Fibroblast of skin of abdomen (primary cell): ENCODE measurements at places on chromosomes 12 and 14.
A peak's percentile ranks its signal among the peaks of the same experiment; 100 is the strongest.

DNA sequence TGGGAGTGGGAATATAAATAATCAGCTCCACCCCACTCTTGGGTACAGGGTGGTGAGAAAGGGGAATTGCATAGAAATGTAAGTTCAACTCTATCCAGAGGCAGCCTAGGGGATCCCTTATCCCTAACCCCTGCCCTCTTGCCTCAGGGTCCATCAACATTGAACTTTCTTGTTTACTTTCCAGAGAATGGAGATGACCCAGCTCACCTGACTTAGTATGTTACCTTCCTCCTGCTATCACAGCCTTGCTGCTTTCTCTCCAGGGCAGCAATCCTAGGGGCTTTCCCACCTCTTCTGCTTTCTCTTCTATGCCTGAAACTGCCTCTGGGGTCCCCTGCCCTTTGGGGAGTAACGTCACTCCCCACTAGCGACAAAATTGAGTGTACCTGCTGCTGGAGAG is 2.7 kb downstream of the LRP1 start:
- DNase-seq, result no peak

DNA sequence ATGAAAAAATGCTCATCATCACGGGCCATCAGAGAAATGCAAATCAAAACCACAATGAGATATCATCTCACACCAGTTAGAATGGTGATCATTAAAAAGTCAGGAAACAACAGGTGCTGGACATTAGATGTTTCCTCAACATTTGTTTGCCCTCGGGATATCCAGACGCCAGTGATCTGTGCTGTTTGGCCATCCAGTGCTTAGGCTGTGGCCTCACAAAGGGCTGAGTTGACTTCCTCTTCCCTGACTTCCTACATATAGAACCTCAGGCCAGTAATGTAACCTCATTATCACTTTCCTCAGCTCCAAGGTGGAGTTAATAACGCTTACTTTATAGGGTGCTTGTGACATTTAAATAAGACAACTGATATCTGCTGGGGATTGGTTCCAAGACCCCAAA is 51.8 kb downstream of the SLC15A5 start:
- DNase-seq, result no peak

DNA sequence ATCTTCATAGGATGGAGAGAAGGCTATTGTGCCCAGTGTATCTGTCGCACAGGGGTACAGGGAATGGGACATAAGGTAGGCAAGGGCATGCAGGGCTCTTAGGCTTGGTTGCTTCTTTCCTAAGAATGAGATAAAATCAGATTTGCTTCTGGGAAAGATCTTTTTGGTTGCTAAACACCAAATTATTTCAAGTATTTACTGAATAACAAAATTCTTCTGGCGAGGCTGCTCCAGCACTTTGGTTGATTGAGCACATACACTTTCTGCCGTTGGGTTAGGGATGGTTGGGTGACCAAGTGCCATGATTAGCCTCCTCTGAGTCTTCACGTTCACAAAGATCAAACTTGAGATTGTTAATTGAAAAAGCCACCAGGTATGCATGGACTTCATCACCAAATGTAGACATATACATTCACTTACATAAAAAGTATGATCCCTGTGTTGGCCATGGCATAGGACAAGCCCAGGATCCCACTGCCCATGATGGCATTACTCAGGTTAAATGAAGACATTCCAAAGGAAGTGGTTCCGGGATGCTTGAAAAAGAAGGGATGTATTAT is 38.2 kb downstream of the SLC38A4 start:
- peak; percentile 30 for DNase-seq

GRCh38 chr12:97968641-97969197 is 506.1 kb downstream of the RMST start:
- DNase-seq, result no peak

DNA sequence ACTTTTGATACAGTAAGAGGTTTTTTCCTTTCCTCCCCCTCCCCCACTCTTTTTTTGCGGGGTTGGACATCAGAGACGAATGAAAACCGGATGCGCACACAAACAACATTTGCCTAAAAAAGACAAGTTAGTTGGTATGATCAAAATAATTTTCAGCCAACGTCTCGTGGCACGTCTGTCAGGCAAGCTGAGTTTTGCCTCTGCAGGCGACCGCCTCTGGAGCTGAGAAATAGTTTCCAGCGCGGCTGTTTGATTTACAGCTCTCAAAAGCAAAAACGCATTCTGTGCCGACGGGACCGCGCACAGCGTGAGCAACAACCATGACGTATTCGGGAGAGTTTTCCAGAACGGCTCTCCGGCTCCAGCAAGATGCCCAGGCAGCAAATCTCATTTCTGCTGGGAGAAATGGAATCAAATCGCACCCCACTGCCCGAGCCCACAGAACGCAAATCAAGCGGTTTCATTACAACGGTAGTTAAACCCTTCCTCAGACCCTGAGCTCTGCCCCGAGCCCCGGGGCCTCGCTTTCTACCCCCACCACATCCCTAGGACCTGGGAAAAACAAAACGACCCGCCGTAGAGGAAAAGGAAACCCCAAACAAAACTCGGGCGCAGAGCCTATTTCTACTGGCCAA is 14.2 kb upstream of the CALM1 start:
- DNase-seq, result peak; percentile 83

DNA sequence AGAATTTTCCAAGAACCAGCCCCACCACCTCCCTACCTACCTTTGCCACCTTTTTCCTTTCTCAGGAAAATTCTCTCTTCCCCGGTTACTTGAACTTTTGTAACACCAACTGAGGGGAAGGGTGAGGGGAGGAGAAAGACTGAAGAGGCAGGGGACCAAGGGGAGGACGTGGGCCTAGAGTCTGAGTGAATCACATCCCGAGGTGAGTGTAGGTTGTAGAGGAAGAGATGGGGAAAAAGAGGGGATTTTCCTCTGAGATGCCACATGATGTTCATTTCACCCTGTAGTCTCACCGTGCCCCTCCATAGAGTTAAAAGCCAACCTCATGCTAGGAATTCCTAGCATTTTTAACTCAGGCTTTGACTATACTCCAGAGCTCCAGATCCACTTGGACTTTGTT is 311.8 kb downstream of the RPAP3 start:
- DNase-seq, result peak; percentile 48

DNA sequence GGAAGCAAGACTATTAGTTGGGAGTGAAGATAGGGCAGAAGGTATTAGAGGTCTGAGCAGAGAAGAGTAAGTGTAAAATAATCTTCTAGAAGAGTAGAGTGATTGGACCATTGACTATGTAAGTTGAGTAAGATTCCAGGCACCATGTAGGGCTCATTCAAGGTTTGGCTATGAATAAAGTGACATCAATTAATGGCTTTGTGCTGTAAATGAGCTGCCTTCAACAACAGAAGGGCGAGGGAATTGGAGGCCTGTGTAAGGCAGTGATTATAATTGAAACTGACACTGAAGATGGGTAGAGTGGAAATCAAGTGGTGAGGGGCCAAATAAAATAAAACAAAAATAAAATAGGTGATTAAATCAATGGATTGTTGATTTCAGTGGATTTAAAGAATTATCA is 26.4 kb downstream of the PTPRQ start:
- no peak for DNase-seq

GRCh38 chr12:8953773-8954402 is 4.4 kb upstream of the M6PR start:
- no peak for DNase-seq

DNA sequence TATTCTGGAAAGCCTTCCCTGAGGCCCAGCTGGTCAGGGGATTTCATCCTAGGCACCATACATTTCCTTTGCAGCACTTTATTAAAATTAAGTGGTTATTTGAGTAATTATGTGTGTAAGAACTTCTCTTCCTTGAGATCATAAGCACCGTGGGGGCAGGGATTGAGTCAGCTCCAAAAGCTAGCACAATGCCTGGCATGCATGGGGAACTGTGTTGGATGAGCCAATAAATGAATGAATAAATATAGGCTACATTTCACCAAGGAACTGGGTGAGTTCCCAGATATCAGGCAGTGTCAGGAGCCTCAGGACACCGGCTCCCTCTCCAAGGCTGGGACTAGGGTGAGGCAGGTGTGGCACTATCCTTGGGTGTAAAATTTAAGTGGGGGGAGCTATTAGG is 82.8 kb upstream of the FBXO21 start:
- no peak for DNase-seq

- no peak for DNase-seq
These were observed 463.3 kb downstream of the TMTC2 start for GRCh38 chr12:83149987-83150386.

DNA sequence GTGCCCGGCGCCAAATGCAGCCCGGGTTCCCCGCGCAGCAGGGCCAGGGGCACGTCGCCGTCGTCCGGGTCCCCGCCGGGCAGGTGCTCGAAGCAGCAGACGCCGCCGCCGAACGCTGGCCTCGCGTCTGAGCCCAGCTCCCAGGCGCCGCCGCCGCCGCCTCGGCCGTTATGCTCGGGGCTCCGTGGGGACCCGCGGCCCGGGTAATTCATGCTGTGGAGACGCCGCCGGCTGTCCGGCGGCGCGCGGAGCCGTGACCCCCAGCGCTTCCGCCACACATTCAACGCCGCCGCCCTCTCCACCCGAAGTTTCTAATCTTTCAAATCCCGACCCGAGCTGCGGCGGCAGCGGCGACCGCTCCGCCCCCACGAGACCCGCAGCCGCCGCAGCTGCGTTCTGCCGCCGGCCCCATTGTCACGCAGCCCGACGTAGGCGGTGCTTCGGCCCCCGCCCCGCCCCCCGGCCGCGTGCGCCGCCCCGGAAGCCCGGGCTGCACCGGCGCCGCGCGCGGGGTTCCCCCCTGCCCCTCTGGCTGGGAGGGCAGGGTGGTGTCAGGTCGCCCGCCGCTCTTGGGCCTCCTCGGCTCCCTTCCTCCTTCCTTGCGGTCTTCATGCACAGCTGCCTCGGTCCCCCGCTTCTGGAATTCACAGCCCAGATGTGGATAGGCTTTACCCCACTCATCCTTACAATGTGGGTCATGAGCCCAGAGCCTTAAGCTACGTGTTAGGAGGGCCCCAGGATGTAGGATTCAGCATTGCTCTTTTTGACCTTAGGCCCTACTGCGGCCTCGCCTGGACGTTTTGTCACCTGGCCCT is at the start of gene DDHD1:
TSS of gene DDHD1 (minus strand) at position 437 of the 815 bp plus-strand sequence. CDS start at position 212, 225 bp downstream.
- peak; percentile 73 for DNase-seq

DNA sequence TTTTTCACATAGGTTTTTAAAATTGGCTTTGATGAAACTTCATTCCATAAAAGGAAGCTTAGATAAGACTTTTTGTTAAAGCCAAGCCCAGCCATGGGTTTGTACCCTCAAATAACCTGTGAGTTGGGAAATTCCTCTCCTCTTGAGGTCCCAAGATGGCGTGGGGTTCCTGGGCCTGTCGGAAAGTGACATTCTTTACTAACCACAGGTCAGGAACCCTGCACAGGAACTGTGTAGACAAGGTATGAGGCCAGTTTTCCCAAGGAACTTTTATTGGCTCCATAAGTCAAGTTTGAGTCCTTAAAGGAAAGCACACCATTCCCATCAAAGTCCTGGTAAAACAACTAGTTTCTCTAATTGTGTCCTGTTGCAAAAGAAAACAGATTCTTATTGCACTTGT is 65.0 kb upstream of the AMN start:
- DNase-seq, result no peak

DNA sequence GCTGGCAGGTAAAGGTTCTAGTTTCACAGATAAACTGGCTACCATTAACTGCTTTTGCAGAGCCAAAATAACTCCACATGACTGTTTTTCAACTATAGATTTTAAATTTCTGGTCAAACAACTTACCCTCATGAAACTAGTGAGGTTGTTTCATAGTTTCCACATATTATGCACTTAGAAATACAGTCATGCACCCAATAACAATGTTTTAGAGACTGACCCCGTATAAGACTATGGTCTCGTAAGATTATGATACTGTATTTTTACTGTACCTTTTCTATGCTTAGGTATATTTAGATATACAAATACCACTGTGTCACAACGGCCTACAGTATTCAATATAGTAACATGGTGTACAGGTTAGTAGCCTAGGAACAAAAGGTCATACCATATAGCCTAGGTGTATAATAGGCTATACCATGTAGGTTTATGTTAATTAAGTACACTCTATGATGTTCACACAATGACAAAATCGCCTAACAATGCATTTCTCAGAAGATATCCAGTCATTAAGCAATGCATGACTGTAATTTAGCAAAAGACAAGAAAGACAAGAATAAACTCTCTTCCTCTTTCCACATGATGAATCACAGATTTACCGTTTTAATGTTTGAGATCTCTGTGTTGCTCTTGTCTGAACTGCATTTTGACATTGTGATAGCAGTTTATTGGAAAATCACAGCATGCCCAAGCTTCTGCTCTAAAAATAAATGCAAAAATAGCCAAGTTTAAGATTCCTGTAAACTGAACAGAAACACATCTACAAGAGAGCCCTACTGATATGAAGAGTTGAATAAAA is 17.1 kb downstream of the DICER1 start:
- peak; percentile 35 for DNase-seq

GRCh38 chr12:109304485-109304884 is 4.6 kb downstream of the FOXN4 start:
- DNase-seq, result no peak

GRCh38 chr12:90945070-90945649 is 9.8 kb downstream of the CCER1 start:
- DNase-seq, result peak; percentile 41

GRCh38 chr14:75979648-75980565 is 1.9 kb downstream of the TGFB3 start:
- peak; percentile 18 for DNase-seq

GRCh38 chr14:27750114-27750513 is 1016.5 kb upstream of the FOXG1 start:
- DNase-seq, result no peak

DNA sequence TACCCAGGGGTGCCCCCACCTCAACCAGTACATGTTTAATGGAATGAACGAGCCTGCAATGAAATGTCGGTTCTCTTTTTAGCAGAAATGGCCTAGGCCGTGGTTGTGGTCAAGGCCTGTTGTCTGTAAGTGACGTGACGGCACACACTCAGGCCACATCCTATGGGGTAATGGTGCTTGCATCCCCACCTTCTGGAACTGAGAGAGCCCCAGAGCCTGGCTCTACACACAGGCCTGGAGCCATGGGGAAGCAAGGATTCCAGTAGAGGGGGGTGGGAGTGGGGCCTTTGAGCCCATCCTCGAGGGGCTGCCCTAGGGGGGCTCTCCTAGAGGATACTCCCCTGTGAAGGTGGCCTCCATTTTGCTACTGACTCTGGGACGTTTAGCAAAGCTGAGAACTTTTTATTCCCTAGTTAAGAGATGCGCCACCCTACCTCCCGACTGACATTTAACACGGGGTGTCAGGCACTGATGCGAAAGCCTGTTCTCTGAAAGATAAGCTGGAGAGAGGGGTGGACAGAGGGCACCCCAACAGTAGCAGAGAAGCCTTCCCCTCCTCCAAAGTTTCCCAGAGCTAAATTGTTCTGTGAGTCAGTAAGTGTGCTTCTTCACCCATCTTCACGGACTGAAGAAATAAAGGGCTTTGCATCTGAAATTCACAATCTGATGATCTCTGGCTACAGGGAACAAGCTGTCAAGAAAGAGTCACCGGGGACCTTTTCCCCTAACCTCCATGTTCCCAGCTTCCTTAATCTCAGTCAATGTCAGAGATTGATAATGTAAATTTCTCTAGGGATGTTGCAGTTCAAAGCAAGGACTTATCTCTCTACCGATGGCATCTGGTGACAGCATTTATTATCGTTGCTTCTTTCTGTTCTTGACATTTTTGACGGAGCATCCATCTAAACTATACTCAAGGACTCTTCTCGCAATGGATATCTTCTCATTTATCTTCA is 6.8 kb downstream of the RIN3 start:
- DNase-seq, result no peak

GRCh38 chr12:53048780-53049401 is 974 bp upstream of the TNS2 start:
- DNase-seq, result peak; percentile 64
